ENCODE measurements at places on chromosomes 2 and 18.

- peak; percentile 68 for DNase-seq
These were observed 55.8 kb downstream of the TSN start for GRCh38 chr2:121810959-121811853.

- DNase-seq = no peak
These were observed 200.5 kb upstream of the HDAC4 start for GRCh38 chr2:239601201-239601851.

DNA sequence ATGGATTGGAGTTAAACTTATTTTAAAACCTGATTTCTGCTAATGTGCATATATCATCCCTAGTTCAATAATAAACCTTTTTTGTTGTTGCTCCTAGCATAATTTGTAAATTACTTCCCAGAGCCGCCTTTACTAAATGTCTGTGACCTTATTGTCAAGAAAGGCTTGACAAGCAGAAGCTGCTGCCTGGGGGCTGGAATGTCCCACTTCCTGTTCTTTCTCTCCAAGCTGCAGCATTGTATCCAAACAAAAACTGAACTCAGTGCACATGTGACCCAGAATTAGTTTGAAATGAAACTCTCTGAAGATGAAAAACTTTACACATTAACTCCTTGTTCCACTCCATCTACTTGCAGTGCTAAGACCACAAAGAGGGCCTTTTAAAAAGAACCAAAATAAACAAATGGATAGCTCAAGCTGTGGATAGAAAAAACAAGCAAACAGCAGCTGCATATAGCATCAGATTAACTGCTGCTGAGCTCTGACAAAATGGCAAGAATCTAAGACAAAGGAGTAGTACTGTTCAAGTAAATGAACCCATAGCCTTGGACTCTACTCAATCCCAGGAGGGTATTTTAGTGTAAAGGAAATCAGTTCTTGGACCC, 99.8 kb upstream of the NEUROD1 start:
- no peak for DNase-seq

DNA sequence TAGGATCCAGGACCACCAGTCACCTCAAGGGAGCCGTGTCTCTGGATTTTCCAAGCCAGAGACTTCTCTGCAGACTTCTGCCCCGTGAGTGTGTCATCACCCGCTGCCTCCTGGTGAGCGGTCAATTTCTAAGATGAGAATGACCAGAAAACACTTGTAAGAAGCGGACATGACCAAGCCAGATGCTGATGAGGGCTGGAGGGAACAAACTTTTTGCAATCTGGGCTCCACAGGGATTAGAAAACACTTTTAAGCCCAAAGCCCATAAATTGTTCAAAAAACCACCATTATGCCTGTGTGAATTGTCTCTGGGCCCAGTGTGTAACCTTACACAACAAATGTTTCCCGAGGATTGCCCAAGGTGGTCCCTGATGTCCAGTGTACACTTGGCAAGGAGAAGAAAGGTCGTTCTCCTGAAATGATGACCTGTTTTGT, 5.3 kb upstream of the NPPC start:
- DNase-seq = peak; percentile 78

GRCh38 chr2:53177327-53177726, 590.3 kb upstream of the CHAC2 start:
- peak; percentile 17 for DNase-seq

DNA sequence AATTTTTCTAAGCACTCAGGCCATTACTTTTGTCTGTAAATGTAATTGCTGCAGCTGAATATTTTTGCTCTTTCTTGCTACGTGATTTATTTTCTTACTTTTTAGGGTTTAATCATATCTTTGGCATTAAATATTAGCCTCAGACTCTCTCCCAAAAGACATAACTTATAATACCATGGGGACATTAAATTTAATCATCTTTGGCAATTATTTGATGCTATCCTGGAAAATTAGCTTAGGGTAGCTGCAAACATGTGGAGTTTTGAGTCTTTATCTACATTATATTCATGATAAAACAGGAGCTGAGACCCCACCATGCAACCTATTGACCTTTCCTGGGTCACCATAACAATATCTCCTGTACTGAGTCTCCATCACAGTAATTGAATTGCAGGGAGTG, 59.1 kb upstream of the EDAR start:
- no peak for DNase-seq

DNA sequence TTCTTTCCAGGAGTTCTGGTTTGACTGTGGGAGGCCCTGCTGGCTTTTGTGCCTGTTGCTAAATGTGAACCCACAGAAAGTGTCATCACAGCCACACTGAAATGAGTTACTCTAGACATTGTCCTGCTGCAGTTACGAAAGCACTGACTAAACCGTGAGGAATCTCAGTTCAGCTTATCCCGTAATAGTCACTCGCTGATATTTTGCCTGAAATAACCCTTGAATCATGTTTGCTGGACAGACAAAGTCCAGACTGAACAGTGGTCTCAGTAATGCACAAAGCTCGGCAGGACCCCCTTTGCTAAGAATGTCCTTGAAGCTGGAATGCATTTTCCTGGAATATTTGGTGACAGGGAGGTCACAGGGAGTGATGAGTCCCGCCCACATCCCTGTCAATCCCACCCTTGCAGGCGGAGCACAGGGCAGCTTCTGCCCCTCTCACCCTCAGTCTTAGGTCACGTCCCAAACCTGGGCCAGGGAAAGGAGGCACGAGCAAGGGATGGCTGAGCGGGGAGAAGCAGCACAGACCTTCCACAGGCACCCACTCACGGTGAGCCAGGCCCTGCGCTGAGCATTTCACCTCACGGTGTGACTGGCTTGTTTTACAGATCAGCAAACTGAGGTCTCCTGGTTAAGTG, 53.4 kb downstream of the ADI1 start:
- peak; percentile 97 for DNase-seq

DNA sequence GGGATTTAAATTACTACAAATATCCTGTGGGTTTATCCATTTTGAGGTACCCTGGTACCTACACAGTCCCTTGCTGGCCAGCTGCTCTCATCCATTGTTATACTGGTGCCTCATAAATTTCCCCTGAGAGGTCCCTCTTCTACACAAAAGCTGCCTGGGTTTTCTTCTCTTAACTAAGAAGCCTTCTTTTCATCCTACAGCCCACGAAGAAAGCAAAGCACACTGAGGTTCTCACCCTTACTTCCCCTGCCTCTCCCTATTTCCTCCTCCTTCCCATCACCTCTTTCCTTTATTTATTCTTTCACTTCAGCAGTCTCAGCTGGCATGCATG, 154.9 kb downstream of the CSRNP3 start:
- DNase-seq = no peak

GRCh38 chr2:59720296-59720866, 833.1 kb downstream of the BCL11A start:
- DNase-seq = no peak

GRCh38 chr2:56474412-56475158, 290.8 kb downstream of the CCDC85A start:
- peak; percentile 47 for DNase-seq

- no peak for DNase-seq
These were observed 31.2 kb downstream of the DDX1 start for GRCh38 chr2:15622614-15623480.

GRCh38 chr2:49973917-49974368, 819.6 kb upstream of the FSHR start:
- DNase-seq = peak; percentile 58

DNA sequence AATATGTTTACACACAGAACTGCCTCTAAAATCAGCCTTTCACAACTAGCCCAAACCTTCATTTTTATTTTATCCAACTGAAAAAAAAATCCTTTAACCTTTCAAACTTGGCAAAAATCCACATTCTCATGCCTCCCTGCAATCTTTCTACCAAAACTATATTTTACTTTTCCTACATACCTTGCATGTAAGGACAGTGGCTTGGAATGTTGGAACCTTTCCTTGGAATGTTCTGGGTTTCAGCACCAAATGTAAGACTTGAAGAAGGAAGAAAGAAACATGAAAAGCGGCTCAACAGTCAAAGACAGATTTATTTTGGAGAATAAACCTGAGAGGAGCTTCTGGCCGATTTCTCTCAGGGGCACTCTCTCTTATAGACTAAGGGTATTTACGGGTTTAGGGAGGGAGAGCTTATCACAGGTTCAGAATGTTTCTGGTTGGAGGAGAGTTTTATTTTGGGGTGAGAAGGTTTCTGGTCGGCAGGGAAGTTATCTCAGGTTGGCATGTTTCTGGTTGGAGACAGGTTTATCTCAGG, 79.7 kb downstream of the RRM2 start:
- no peak for DNase-seq

GRCh38 chr2:141468761-141469160, 662.1 kb downstream of the LRP1B start:
- no peak for DNase-seq

- peak; percentile 60 for DNase-seq
These were observed 541.4 kb downstream of the PARD3B start for GRCh38 chr2:205086662-205087061.

GRCh38 chr18:27143580-27144287, 41.4 kb downstream of the CHST9 start:
- no peak for DNase-seq

- no peak for DNase-seq
These were observed 335.6 kb downstream of the EIPR1 start for GRCh38 chr2:3041841-3042600.

DNA sequence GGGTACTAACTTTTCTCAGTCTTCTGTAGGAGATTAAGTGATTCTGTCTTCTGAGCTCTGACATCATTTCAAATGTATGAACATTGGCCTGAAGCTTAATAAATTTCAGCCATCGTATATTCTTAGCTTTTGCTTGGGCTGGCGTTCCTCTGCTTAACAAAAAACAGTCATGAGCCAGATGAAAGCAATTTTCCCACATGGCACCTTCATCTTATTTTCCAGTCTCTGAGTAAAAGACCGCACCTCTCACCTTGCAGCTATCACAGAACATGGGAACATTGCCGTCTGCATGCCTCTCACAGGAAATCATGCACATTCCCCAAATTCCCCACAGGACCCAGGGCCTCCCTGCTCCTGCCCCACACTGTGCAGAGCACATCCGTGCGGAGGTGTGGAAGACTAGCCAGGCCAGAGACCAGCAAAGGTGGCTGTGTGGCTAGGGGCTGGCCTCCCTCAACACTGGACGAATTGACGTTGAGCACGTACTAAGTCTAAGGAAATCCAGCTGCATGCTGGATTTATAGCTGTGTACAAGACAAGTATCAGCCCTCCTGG, 531.8 kb upstream of the ID2 start:
- DNase-seq = peak; percentile 49

DNA sequence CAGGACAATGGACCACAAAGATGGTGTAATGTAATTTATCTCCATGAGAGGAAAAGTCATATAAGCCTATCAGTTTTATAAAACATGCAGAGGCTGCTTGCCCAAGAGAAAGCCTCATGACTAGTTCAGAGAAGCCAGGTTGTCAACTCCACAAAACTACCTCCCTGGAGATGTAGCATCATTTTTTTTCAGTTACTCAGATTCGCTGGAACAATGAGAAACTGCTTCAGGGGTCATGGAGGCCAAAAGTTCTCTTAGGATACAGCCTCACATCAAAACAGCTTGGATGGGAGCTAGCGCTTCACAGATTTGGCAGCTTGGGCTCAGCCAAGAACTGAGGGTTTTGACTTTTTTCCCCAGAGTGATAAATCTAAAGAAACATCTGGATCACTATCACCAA, 263.5 kb downstream of the INSIG2 start:
- peak; percentile 80 for DNase-seq

GRCh38 chr2:134462275-134462674, 208.4 kb downstream of the MGAT5 start:
- no peak for DNase-seq

- DNase-seq = no peak
These were observed 9.5 kb downstream of the SESTD1 start for GRCh38 chr2:179255129-179255528.

DNA sequence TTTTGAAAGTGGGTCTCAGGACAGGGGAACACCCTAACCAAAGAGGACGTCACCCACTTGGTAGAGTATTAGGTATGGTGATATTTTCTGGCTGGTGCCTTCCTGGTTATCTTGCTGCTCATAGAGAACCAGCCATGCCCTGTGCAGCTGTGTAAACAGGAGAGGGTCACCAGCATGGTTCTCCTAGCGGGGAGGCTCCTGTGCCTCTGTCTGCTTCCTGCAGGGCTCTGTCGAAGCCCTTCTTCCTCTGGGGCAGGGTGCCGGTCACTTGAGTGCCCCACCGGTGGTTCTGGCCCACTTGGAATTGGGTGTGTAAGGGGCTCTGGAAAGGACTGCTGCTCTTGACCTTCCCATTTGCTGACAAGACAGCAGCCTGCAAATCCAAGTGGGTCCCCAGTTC, 131.6 kb upstream of the MSH6 start:
- no peak for DNase-seq

GRCh38 chr2:39099870-39100728, 20.8 kb downstream of the SOS1 start:
- peak; percentile 22 for DNase-seq

DNA sequence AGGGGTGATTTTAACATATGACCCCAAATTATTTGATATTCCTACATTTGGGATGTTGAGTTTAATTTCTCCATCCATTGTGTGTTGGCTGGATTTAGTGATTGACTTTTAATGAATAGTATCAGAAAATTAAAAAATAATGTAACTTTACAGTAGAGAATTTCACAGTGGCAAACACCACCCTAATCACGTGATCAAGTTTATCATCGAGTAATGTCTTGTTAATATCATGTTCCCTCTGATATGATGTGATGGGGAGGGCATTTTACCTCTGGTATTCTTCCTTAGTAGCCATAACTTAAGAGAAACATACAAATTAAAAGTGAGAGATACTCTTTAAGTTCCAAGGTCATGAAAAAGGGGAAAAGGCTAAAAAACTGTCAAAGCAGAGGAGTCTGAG, 602.0 kb upstream of the CELF4 start:
- no peak for DNase-seq

DNA sequence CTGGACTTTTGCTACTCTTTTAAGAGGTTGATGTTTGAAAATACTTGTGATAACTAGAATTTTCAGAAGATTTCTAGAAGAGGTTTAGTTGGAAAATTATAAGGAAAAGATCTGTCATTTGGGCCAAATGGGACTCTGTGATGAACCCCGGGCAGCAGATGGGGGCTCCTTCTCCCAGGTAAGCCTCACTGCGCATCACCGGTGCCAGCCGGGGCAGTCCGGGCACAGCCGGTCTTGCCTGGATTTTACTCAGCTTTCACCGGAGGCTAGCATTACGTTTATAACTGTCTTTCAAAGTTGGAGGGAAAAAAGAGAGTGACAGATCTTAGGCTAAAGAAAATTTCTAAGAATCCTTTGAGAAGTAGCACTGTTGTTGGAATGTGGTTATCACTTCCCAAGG, 97.4 kb upstream of the B3GNT7 start:
- DNase-seq = no peak

GRCh38 chr2:64485331-64485730, 31.4 kb downstream of the LGALSL start:
- DNase-seq = peak; percentile 28

GRCh38 chr18:12640881-12641200, 17.1 kb downstream of the SPIRE1 start:
- no peak for DNase-seq

- no peak for DNase-seq
These were observed 4.1 kb downstream of the HS6ST1 start for GRCh38 chr2:128314348-128315121.
